Epithelial cell of proximal tubule (primary cell): ENCODE measurements at places on chromosomes 3 and 15. TPM values are rescaled to one million over a fixed set of nuclear protein-coding genes. Genes with fewer than 3 reads are reported as not detected.

ALS2CL gene
- 9.0 and 17.8 TPM in 2 replicates for total RNA-seq

PRRT3 gene
- total RNA-seq, result 1.3 and 2.4 TPM in 2 replicates

TRPM1 gene
- total RNA-seq, result not detected in 2 replicates

DNA sequence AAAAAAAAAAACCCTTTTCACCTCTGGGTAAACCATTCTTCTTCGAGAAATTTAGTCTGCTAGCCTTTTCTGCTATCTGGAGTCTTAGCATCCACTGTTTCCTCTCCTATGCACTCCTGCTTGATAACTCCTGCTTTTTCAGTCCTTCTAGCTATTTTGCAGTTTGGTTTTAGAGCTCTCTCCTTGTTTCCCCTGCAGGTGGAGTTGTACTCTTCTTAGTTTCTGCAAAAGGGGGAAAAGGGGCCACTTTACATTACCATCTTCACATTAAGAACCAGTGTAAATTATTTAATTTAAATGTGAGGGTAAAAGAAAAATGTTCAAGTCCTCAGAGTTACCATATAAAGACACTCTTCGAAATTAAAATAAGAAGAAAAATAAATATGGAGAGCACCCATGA is 23.6 kb upstream of the MYLK start:
- DNase-seq, result no peak

DNA sequence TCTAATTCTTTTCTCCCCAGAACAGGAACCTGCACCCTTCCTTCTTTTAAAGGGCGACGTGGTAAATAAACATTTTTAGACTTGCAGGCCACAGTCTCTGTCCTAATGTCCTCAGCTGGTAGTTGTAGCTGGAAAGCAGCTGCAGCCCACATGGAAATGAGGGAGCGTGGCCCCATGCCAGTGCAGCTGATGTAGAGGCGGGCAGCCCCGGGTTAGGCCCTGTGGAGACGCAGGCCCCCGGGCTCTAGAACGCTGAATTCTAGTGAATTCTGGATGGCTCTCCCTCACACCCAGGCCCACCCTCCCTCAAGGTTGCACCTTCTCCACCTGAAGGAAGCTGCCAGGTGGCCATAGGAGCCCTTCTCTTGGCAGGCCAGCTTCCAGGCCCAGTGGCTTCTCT is 52.3 kb downstream of the PGPEP1L start:
- DNase-seq, result no peak

GRCh38 chr15:99481113-99481950 is 84.5 kb upstream of the MEF2A start:
- DNase-seq, result no peak

- DNase-seq, result no peak
Observed at GRCh38 chr15:79349525-79349924, 38.6 kb downstream of the TMED3 start.

- no peak for DNase-seq
Observed at GRCh38 chr15:78933823-78934654, 10.8 kb downstream of the CTSH start.

DNA sequence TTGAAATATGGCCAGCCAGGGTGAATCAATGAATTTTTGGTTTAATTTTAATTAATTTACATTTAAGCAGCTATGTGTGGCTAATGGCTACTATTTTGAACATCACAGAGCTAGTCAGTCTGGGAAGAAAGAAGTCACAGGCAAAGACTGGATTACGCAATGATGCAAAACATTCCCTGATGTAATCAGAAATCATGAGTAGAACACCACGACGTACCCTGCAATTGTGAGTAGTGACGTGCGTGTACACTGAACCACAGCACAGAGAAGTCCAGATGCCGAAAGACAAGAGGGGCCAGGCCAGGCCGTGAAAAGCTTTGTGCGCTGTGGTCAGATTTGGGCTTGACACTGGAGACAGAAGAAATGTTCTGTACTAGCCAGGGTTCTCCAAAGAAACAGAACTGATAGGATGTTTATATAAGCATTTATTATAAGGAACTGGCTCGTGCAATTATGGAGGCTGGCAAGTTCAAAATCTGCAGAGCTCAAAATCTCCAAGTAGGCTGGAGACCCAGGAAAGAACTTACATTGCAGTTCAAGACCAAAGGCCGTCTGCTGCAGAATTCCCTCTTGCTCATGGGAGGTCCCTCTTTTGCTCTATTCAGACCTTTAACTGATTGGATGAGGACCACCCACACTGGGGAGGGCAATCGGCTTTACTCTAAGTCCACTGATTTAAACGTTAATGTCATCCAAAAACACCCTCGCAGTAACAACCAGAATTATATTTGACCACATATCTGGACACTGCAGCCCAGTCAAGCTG is 44.6 kb downstream of the SH3BP5 start:
- no peak for DNase-seq
